ENCODE measurements at places on chromosomes 4 and X.

DNA sequence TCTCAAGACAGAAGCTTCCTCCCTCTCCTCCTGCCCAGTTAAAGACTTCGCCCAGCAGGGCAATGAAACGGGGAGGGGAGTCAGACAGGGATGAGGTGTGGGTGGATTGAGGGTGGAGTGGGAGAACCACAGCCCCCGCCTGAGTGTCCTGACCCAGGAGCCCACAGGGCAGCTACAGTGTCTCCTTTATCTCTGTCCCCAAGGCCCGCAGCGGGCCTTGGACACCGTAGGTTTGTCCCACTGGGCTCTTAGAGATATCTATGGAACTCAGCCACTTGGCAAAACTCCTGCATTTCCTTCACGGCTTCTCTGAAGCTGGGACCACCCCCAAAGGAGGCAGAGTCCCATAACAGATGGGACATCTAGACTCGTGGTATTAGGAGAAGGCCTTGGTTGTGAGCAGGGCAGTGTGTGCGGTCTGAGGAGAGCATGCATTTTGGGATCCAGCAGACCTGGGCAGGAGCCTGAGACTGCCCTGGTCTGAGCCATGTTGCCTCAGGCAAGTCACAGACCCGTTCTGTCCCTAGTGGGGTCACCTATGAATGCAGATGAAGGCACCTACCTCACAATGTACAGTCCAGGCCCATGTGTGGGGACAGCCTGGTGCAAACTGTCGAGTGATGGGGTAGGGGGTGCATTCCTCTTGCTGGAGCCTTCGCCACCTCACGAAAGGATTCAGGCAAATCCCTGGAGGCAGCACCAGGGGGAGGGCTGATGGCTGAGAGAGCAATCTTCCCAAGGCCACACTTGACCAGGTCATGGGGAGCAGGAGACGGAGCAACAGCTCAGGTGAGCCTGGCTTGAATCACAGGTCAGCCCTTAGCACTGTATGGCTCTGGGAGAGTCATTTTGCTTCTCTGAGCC is 225.7 kb upstream of the PSAPL1 start:
- DNase-seq, result no peak

DNA sequence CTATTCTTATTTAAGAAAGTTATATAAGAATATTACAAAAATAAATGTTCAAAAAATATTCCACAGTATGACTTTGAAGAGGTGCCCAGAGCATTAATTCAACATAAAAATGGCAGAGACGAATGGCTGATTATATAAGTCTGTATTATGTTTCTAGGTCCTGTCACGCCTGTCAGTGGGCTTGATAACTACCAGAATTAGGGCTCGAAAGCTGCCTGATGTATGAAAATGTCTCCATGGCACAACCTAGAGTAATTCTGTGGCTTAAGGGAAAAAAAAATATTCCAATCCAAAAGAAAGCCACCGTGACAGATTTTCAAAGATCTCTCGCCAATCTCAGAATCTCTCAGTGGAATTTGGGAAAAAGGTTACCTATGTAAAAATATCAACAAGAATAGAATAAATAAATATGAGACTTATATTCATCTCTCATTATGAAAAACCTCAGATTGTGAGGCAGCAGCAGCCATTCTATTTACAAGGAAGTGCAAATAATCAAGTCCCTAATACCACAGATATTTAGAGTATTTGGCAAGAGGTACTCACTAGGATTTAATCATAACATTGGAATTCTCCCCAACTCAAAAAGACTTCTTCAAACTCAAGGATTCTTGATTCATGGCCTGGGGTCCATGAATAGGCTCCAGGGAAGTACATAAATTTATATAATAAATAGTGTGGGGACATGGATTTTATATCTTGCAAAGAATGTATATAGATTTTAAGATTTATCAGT is 489.1 kb upstream of the INTU start:
- no peak for DNase-seq

DNA sequence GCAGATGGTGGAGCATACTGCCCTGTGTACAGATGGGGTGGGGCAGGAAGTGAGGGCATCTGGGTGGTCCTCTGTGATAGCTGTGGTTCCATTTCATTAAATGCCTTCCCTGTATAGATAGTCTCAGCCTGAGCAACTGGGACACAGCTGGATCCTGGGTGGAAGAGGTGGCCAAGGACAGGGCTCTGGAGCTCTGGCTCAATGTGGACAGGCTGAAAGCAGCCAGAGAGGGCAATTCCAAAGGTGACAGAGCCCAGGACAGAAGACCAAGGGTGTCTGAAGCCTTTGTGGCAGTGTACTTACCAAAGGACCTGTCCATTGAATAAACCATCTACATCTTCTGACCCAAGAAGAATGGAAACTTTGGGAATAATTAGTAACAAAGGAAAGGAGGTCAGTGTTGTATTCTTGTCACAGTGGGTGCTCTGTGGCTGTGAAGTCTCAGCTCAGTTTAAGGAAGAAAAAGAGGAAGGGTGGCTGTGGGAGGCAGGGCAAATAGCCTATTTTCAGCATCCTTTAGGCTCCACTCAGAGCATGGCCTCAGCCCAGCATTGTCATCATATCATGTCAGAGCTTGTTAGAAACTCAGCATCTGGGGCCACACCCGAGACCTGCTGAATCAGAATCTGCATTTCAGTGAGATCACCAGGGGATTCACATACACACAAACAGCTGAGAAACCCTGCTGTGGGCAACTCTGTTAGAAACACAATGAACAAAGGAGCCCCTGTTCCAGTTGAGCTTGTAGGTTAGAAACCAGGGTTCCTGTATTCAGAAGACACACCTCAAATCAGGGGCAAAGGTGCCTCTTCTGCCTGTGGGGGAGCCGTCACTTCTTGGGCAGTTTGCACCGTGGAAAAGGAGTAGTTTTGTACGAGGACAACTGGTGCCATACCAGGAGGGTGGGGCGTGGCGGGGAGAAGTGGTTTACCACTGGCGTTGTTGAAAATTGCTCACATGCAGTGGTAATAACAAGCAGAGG is 168.6 kb downstream of the PTTG2 start:
- DNase-seq, result peak; percentile 57

DNA sequence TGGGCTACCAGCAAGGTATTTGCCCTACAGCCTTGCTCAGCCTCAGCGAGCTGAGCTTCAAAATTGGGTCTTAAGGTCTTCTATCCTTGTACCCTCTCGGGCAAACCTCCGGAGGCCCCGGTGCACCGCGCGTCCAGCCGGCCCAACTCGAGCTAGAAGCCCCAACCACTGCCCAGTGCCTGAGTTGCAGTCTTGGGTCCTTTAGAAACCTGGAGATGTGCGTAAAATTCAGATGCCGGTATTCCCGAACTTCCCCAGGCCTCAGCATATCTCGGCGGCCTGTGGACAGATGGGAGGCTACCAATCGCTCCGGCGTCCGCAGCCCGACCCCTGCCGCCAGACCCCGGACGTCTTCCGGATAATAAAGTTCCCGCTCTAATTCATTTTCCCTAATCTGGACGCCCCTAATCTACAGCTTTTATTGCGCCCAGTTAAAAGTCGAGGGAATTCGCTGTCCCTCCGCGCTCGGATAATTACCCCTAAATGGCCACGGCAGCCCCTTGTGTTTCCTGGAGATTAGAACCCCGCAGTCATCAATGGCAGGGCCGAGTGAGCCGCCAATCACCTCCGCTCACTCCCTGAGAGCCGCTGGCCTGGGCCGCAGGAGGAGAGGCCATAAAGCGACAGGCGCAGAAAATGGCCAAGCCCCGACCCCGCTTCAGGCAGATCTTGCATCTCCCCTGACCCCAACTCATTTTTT is 1.5 kb upstream of the MSX1 start:
- no peak for DNase-seq

- DNase-seq, result no peak
Observed at GRCh38 chr4:8113611-8114377, 44.8 kb downstream of the ABLIM2 start.

DNA sequence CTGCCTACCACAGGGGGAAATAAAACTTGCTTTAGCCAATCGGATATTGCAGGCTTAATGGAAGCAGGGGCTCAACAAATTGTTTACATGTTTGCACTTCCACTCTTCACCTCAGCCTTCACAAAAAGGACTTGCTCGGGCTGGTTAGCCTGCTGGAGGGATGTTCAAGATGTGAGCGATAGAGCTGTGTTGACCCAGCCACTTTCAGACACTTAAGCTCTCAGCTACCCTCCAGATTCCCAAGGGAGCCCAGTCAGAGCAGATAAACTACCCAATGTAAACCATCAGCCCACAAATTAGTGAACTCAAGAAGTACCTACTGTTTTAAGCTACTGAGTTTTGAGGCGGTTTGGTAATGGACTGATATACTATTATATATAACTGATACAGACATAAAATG is 508.4 kb upstream of the FTHL17 start:
- DNase-seq, result no peak

GRCh38 chr4:2642968-2643367 is 106.5 kb downstream of the FAM193A start:
- DNase-seq, result no peak

GRCh38 chrX:115013705-115014104 is 3.7 kb downstream of the IL13RA2 start:
- no peak for DNase-seq

DNA sequence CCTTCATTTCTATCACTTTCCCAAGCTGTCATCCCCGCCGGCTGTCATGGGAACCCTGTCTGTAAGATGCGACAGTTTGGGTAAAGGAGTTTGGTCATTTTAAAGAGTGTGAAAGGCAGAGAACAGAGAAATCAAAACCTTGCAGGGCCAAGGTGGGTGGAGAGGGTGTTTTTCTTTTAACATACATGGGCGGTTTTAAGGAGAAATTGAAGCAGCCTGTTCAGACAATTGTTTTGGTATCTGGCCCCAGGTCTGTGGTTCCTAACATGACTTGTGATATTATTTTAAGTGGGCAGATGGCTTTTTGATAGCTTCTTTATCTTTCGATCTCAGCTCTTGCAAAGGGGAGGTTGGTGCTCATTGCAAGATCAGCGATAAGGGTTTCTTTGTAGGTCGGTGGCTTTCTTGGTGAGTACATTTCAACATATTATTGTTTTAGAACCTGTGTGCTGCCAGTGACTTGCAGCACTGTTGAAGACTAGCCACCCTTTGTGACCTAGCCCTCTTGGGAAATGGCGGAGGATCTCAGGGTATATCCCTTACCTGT is 3.7 kb downstream of the PPP1R3F start:
- DNase-seq, result no peak

DNA sequence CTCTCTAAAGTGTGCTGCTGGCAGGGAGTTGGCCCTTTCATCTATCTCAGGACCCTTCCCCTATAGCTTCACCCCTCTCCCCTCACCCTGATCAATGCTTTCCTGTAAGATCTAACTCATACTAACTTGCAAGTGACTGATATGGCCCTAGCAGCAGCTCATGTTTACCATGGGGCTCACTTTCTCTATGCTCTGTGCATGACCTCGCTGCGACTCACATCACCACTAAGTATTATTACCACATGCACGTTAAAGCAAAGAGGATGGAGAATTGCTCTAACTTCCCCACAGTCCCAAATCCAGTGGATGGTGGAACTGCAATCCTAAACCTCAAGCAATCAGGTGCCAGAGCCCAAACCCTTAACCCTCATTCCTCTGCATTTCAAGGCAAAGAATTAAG is 626.6 kb downstream of the MID1IP1 start:
- DNase-seq, result no peak

- no peak for DNase-seq
Observed at GRCh38 chr4:9904976-9905587, 116.2 kb downstream of the SLC2A9 start.

DNA sequence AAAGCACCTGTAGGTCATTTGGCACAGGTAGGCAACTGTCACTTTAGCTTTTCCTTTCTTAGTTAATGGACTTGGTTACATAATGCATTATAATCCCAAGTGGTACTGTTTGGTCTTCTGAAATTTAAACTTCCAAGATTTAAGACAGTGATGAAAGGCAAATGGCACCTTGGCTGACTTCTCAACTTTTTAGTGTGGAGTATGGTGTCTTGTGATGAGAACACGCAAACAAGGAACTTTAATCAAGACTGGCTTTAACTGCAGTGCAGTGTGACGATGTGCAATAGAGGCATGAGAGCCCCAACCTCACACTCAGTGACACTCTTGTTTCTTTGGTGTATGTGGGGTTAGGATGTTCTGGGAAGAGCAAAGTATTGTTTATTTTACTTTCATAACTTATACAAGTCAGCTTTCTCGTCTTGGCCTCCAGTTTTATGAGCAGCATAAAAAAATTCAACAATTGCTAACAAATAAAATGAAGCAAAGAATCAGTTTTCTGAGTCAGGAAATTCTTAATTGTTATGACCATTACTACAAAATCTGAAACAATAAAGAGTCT is 171.9 kb downstream of the MAD2L1 start:
- no peak for DNase-seq

DNA sequence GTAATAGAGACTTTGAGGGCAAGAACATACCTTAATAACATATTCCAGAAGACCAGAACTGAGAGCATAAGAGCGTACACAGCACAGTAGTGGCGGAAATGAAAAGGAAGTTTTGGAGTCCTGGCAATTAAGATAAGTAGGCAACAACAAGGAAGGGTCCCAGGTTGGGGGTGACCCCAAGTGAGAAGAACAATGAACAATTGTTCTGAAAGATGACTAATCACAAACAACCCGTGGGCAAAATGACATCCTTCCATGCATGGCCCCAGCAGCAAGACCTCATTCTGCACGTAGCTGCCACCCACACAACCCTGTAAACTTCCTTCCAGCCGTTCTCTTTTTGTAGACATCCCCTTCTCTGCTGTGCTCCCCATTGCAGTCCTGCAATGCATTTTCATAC is 384.4 kb upstream of the PABPC4L start:
- no peak for DNase-seq

GRCh38 chr4:46667790-46668189 is 241.3 kb downstream of the COX7B2 start:
- no peak for DNase-seq

DNA sequence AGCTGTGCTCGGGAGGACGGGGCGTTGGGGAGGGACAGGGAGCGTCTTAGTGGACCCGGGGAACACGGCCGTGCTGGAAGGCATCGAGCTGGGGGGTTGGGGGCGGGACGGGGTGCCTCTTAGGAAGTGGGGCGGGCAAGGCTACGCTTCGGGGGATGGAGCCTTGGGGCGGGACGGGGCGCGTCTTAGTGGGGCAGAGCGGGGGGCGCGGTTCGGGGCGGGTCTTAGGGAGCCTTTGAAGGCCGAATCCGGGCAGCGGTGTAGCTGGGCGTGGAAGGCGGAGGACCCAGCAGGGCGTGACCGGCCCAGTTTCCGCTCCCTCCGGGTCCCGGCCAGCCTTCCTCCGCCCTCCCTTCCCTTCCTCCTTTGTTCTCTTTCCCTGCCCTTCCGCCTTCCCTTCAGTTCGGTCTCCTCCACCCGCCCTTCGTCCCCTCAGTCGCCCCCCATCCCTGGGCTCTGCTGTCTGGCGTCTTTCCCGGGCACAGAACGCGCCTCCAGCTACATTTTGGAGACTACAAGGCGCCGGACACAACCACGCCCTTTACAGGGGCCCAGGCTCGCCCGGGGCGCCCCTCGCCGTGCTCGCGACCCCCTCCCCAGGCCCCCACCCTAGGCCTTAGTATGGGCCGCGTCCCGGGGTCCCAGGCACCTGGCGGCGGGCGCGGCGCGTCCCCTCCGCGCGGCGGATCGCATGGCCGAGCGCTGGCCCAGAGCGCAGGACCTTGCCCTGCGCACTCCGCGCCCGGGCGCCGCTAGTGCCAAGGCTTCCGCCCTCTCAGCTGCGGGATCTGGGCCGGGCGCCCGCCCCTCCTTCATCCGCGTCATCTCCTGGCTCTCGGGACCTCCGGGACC is at the start of gene ARSD:
ARSD (minus strand) TSS at position 757 of the 852 bp plus-strand sequence; CDS start at position 693, 64 bp downstream.
- peak; percentile 3 for DNase-seq

GRCh38 chrX:56248492-56248891 is 16.3 kb downstream of the KLF8 start:
- peak; percentile 30 for DNase-seq

Measured in activated CD4-positive, alpha-beta T cell treated with anti-CD3 and anti-CD28 coated beads for 24 hours (primary cell).